Activated CD4-positive, alpha-beta T cell treated with anti-CD3 and anti-CD28 coated beads, Interleukin-2, amount 10 ng/mL, durations not matched to agents 24 days and 14 days (primary cell): ENCODE measurements at places on chromosomes 1 and 21. TPM values are rescaled to one million over a fixed set of nuclear protein-coding genes. Genes with fewer than 3 reads are reported as not detected.

GRCh38 chr1:12196641-12197482, 30.1 kb downstream of the TNFRSF1B start:
- H3K27ac ChIP-seq = no peak overlapping the region
- H3K27me3 ChIP-seq = no peaks in the 10 kb centered on the region
- peaks cover 34% of the 10 kb centered on the region for H3K4me1 ChIP-seq
- DNase-seq = no peak
- peaks cover 60% of the 10 kb centered on the region for H3K36me3 ChIP-seq

DNA sequence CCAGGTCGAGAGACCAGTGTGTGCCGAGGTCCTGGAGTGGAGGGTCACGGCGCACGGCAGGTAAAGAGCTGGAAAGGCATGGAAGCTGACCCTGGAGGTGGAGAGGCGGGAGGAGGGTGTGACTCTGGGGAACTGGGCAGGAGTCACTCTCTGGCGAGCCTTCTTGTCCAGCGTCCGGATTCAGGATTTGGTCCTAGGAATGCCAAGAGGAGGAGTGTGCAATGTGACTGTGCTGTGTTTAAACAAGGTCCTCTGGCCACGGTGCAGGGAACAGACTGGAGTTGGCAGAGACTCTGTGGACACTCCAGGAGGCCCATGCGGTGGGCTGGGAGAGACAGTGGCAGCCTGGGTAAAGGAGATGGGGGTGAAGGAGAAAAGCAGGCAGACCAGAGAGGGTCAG, 64.2 kb upstream of the CASZ1 start:
- no peak overlapping the region for H3K4me3 ChIP-seq
- H3K4me1 ChIP-seq = peaks cover 2% of the 10 kb centered on the region
- H3K27me3 ChIP-seq = peaks cover 42% of the 10 kb centered on the region
- no peaks in the 10 kb centered on the region for H3K36me3 ChIP-seq

DNA sequence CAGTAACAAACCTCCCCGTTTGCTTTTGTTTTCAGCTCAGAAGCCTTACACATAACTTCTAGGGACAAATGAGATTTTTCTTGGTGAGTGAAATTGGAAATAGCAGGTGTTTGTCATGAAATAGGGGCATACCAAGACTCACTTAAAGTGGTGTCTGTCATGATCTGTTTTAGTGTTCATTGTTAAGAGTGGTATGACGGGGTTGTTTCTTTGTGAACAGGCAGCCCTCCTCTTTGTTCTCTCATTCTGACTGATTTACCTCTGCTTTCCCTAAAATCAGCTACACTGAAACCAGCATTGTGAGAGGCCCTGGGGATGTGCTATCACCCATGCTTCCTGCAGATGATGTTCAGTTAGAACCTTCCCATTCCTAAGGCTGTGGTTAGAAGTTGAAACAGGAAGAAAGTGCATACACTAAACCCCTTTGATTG, 2.5 kb upstream of the ERO1B start:
- peaks cover 34% of the 10 kb centered on the region for H3K4me1 ChIP-seq
- H3K4me3 ChIP-seq = peak overlapping the region; percentile 26

Gene GJB5
- total RNA-seq = not detected in 2 replicates

Gene UBE2Q1
- 86.6 and 104 TPM in 2 replicates for total RNA-seq

GRCh38 chr1:60342569-60342968, 269.0 kb upstream of the C1orf87 start:
- no peaks in the 10 kb centered on the region for H3K27me3 ChIP-seq
- no peaks in the 10 kb centered on the region for H3K4me1 ChIP-seq
- H3K36me3 ChIP-seq = no peaks in the 10 kb centered on the region
- H3K4me3 ChIP-seq = no peak overlapping the region
- no peak overlapping the region for H3K27ac ChIP-seq
- no peak for DNase-seq

Gene GBP7
- not detected in 2 replicates for total RNA-seq

DNA sequence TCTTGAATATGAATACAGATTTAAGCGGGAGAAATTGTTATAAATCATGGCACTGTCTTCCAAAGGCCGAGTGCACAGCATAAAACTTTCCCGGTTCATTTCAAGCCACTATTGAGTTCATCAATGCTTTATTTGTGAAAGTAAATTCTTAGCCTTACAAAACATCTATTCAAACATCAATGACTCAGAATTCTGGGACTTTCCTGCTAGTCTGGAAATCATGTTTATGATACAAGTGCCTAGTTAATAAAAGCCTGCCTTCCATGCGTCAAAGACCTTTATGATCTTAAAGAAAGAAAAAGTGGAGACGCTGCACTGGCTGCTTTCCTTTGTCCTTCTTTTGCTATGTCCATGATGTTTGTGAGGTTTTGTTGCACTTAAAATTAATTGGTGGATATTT, 137.7 kb downstream of the SETD4 start:
- H3K27ac ChIP-seq = no peak overlapping the region
- DNase-seq = no peak
- no peak overlapping the region for H3K4me3 ChIP-seq
- no peaks in the 10 kb centered on the region for H3K36me3 ChIP-seq

Gene SPATA46
- not detected in 2 replicates for total RNA-seq

GRCh38 chr1:66747501-66747900, 4.8 kb upstream of the DYNLT5 start:
- H3K4me1 ChIP-seq = peaks cover 12% of the 10 kb centered on the region
- H3K36me3 ChIP-seq = no peaks in the 10 kb centered on the region
- H3K27me3 ChIP-seq = peaks cover 55% of the 10 kb centered on the region

GRCh38 chr1:43464681-43465504, 11.2 kb upstream of the HYI start:
- no peaks in the 10 kb centered on the region for H3K36me3 ChIP-seq
- peaks cover 10% of the 10 kb centered on the region for H3K4me1 ChIP-seq
- DNase-seq = no peak
- H3K27ac ChIP-seq = no peak overlapping the region
- H3K4me3 ChIP-seq = no peak overlapping the region

Gene GNAT2
- total RNA-seq = 0.33 TPM in 2 replicates

Gene TRPM2
- 9.1 and 9.8 TPM in 2 replicates for total RNA-seq

DNA sequence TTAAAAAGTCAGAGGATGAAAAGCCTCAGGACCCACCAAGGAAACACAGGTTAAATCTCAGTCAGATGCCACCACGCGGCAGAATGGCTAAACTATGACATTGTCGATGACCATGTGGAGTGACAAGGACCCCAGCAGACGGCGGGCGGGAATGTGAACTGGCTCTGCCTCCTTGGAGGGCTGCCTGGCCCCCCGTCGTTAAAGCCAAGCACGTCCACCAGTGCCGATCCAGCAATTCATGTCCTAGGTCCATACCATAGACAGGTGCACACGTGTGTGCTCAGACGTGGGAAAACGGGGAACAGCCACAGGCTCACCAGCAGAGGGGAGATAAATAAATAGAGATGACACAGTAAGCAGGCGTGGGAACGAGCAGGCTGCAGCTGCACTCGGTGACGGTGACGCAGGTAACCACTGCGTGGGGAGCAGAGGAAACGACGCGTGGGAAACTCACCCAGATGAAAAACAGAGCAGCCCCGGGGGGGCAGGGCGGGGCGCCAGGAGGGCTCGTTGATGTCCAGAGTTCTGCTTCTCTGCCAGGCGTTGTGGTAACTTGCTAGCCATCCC, 28.3 kb upstream of the PCBP3 start:
- peaks cover 15% of the 10 kb centered on the region for H3K4me1 ChIP-seq
- peak overlapping the region; percentile 83 for H3K4me3 ChIP-seq
- no peaks in the 10 kb centered on the region for H3K36me3 ChIP-seq
- H3K27ac ChIP-seq = peak overlapping the region; percentile 64

- peak; percentile 40 for DNase-seq
- no peaks in the 10 kb centered on the region for H3K4me1 ChIP-seq
- no peaks in the 10 kb centered on the region for H3K27me3 ChIP-seq
- no peak overlapping the region for H3K4me3 ChIP-seq
Measured at GRCh38 chr1:5565281-5566125, 426.7 kb downstream of the NPHP4 start.

DNA sequence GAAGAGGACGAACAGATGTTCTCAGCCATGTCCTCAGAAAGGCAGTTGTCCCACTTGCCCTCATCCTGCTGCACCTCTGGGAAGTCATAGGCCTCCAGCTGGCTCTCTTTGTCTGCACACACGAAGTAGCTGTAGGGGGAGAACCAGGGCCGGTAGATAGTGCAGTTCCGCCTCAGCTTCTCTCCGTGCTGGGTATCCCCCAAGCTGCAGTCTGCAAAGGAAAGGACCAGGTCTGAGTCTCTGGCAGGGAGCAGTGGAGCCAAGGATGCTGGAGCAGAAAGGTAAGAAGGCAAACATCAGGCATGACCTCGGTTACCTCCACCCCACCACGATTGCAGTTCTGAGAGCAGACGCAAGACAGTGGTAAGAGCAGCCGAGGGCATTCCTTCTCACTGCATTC, 2.2 kb downstream of the SPATA46 start:
- no peak overlapping the region for H3K4me3 ChIP-seq
- DNase-seq = no peak
- H3K36me3 ChIP-seq = no peaks in the 10 kb centered on the region

- H3K27ac ChIP-seq = no peak within 1 kb of the TSS
- H3K36me3 ChIP-seq = no peaks in the 10 kb centered on the region
- peaks cover 41% of the 10 kb centered on the region for H3K27me3 ChIP-seq
- no peak for DNase-seq
Measured at GRCh38 chr1:163069142-163069541, at the start of gene RGS4. RGS4 (plus strand) TSS chr1:163069361; CDS start chr1:163069485, 124 bp downstream.

Gene FAM163A
- not detected in 2 replicates for total RNA-seq

- no peaks in the 10 kb centered on the region for H3K4me1 ChIP-seq
- no peaks in the 10 kb centered on the region for H3K27me3 ChIP-seq
- DNase-seq = no peak
- no peak overlapping the region for H3K27ac ChIP-seq
Measured at GRCh38 chr1:113691184-113691583, 68.1 kb downstream of the PHTF1 start.

Gene HSF2BP
- total RNA-seq = 1.3 TPM in 2 replicates

Gene TRIM63
- not detected in 2 replicates for total RNA-seq

- H3K4me3 ChIP-seq = peak overlapping the region; percentile 79
- no peak for DNase-seq
- H3K27ac ChIP-seq = peak overlapping the region; percentile 77
- peaks cover 12% of the 10 kb centered on the region for H3K4me1 ChIP-seq
- peaks cover 32% of the 10 kb centered on the region for H3K27me3 ChIP-seq
- H3K36me3 ChIP-seq = no peaks in the 10 kb centered on the region
Measured at GRCh38 chr21:42652527-42653230, 742 bp upstream of the PDE9A start.

DNA sequence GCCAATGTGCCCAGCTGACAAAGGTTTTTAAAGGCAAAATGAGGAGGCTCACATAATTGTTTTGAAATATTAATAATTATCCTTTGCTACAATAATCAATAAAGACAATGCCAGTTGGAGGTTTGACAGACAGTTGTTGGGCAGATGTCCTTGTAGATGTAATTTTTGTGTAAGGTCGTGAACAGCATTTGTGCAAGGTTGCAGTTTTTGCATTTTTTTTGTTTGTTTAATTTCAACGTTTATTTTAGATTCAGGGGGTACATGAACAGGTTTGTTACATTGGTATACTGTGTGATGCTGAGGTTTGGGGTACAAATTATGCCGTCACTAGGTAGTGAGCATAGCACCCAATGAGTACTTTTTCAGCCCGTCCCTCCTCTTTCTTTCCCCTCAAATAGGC, 9.3 kb downstream of the MPZ start:
- H3K36me3 ChIP-seq = peaks cover 4% of the 10 kb centered on the region
- no peak for DNase-seq
- H3K4me1 ChIP-seq = peaks cover 19% of the 10 kb centered on the region
- no peaks in the 10 kb centered on the region for H3K27me3 ChIP-seq
- H3K4me3 ChIP-seq = no peak overlapping the region

- no peak overlapping the region for H3K27ac ChIP-seq
- H3K36me3 ChIP-seq = no peaks in the 10 kb centered on the region
- no peaks in the 10 kb centered on the region for H3K4me1 ChIP-seq
- no peaks in the 10 kb centered on the region for H3K27me3 ChIP-seq
Measured at GRCh38 chr21:15274701-15275485, 210.1 kb upstream of the NRIP1 start.

DNA sequence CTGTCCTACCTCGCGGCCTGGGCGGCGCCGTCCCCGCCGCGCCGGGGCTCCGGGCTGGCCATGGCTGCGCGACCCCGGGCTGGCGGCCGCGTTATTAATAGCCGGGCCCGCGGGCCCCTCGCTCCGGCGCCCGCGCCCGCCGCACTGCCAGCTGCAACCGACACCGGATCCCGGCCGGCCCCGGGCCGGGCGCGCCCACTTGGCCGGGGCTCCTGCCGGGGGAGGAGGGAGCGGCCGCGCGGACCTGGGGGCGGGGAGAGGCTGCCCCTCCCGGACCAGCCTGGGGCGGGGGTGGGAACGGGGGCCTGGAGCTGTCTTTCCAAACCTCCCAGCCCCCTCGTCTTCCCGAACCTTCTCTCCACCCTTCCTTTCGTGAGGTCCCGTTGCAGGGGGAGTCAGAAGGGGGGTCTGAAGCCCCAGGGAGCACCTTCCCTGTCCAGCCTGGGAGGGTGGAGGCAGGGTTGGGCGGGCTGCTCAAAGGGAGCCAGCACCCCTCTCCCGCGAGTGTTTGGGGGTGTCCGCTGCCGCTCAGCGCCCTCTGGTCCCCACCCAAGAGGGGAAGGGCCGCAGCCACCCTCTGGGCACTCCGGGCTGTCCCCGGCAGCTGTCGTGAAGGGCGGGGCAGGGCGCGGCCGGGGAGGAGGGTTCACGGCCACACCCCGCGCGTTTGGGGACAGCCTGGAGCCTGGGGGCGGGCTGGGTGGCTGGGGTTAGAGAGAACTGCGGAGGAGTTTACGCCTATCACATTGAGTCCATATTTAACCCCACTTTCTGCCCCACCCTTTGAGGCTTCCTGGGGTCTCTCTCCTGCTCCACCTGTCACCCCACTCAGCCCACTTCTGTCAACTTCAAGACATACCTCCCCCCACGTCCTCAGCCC, at the start of gene SYNC:
SYNC (minus strand) TSS at position 172 of the 880 bp plus-strand sequence; CDS start at position 62, 110 bp downstream.
- H3K27me3 ChIP-seq = peaks cover 42% of the 10 kb centered on the region
- peaks cover 3% of the 10 kb centered on the region for H3K36me3 ChIP-seq
- DNase-seq = peak; percentile 77
- H3K4me1 ChIP-seq = peaks cover 9% of the 10 kb centered on the region
- no peak within 1 kb of the TSS for H3K27ac ChIP-seq
- H3K4me3 ChIP-seq = peak within 1 kb of the TSS; percentile 59

Gene COL9A2
- total RNA-seq = 14.5 and 14.6 TPM in 2 replicates

GRCh38 chr1:211478801-211479578, 13.0 kb downstream of the RD3 start:
- H3K36me3 ChIP-seq = no peaks in the 10 kb centered on the region
- no peak overlapping the region for H3K27ac ChIP-seq
- H3K4me1 ChIP-seq = peaks cover 2% of the 10 kb centered on the region
- H3K4me3 ChIP-seq = no peak overlapping the region
- DNase-seq = no peak
- peaks cover 27% of the 10 kb centered on the region for H3K27me3 ChIP-seq

DNA sequence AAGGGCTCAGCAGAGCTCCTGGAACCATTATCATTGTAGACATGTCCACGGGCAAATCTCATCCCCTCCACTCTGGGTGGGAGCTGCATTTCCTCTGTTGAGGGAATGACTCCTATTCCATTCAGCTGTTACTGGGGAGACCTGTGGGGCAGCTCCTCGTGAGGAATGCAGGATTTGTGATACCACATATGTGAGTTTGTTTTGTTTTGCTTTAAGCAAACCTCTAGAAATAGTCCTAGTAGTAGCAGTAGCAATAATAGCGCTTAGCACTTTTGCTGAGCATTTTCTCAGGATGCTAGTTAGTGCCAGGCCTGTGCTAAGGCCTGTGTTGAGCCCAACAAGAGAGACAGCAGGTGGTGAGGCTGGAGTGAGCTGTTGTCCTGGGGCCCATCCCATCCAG, 10.8 kb downstream of the OLIG1 start:
- no peaks in the 10 kb centered on the region for H3K36me3 ChIP-seq
- no peak overlapping the region for H3K4me3 ChIP-seq
- no peaks in the 10 kb centered on the region for H3K4me1 ChIP-seq
- no peak for DNase-seq
- peaks cover 27% of the 10 kb centered on the region for H3K27me3 ChIP-seq

- H3K27me3 ChIP-seq = no peaks in the 10 kb centered on the region
- DNase-seq = peak; percentile 72
- H3K4me3 ChIP-seq = peak overlapping the region; percentile 87
- H3K27ac ChIP-seq = peak overlapping the region; percentile 90
- peaks cover 61% of the 10 kb centered on the region for H3K4me1 ChIP-seq
Measured at GRCh38 chr1:151837197-151837596, 2.4 kb downstream of the C2CD4D start.
